Activated T-helper 2 cell treated with anti-CD3 and anti-CD28 coated beads, Interferon-gamma antibody, Interleukin-2, Interleukin-4, amounts not matched to agents 10 μg/mL and 5 μg/mL and 100 μg/mL, durations not matched to agents 14 hours and 24 hours and 36 hours (primary cell): ENCODE measurements at places on chromosomes 13 and 19. TPM values are rescaled to one million over a fixed set of nuclear protein-coding genes. Genes with fewer than 3 reads are reported as not detected.

GRCh38 chr13:76798037-76798436 is 88.2 kb downstream of the KCTD12 start:
- no peaks in the 10 kb centered on the region for H3K4me1 ChIP-seq
- H3K4me3 ChIP-seq: no peak overlapping the region
- no peak for DNase-seq
- H3K27ac ChIP-seq: no peak overlapping the region

DNA sequence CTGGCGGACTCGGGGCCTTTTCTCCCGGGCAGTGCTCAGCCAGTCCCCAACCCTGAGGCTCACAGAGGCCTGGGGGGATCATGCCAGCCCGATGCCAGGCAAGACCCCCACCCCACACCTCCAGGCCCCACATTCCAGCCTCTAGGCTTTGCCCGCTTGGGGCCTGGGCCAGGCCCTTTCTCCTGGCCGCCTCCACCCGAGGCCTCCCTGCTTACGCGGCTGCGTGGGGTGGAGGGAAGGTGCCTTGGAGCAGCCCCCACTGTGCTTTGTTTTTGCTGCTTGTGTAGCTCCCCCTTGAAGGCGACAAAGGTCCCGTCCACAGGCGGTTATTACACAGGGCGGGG is 38.4 kb downstream of the SMIM24 start:
- H3K4me3 ChIP-seq: no peak overlapping the region
- H3K4me1 ChIP-seq: no peaks in the 10 kb centered on the region
- no peak overlapping the region for H3K27ac ChIP-seq

ELSPBP1 gene
- total RNA-seq: not detected in 2 replicates

ZNF560 gene
- total RNA-seq: not detected in 2 replicates

GRCh38 chr13:49374585-49375290 is 69.1 kb downstream of the CAB39L start:
- no peaks in the 10 kb centered on the region for H3K4me1 ChIP-seq
- no peak for DNase-seq
- no peaks in the 10 kb centered on the region for H3K36me3 ChIP-seq
- no peak overlapping the region for H3K4me3 ChIP-seq
- no peaks in the 10 kb centered on the region for H3K27me3 ChIP-seq
- H3K27ac ChIP-seq: no peak overlapping the region

GRCh38 chr13:33403807-33404362 is 118.3 kb upstream of the STARD13 start:
- no peaks in the 10 kb centered on the region for H3K36me3 ChIP-seq
- no peaks in the 10 kb centered on the region for H3K4me1 ChIP-seq
- no peaks in the 10 kb centered on the region for H3K27me3 ChIP-seq
- H3K27ac ChIP-seq: no peak overlapping the region
- no peak overlapping the region for H3K4me3 ChIP-seq
- DNase-seq: no peak

KLK11 gene
- total RNA-seq: not detected in 2 replicates

DNA sequence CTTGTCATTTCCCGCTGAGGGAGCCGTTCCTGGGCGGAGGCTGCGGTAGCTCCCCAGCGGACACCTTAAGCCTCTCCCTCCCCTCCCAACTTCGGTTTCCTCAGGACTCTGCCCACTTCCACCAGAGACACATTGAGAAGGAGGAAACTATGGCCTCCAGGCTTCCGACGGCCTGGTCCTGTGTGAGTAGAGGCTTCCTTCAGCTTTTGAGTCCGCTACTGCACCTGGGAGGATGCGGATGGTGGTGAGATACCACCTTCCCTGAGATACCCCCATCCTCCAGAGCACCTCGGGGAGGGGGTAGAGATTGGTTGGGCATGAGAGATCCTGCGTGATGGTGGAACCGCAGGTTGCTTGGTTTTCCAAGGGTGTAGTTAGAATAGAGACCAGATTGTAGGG is 955 bp downstream of the ZNF274 start:
- H3K27me3 ChIP-seq: no peaks in the 10 kb centered on the region
- H3K27ac ChIP-seq: peak overlapping the region; percentile 94
- peak overlapping the region; percentile 89 for H3K4me3 ChIP-seq
- peaks cover 65% of the 10 kb centered on the region for H3K36me3 ChIP-seq

DNA sequence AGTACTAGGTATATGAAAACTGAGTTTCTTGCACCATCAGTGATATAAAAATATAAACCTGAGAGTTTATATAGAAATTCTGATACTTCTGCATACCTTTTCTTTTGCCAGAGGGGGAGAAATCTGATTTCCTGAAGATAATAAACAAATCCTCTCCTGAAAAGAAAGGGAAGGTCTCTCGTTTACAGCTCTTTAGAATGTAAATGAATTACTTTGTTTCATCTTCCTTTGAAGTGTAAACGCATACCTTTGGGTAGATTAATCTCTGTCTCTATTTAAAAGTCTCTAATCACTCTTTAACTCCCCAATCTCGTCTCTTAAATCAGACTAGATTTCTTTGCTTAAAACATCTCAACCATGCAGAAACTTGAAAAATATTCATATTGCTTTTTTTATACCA is 1092.9 kb downstream of the SLITRK5 start:
- no peak overlapping the region for H3K27ac ChIP-seq
- no peaks in the 10 kb centered on the region for H3K4me1 ChIP-seq
- DNase-seq: no peak
- H3K27me3 ChIP-seq: no peaks in the 10 kb centered on the region

- no peaks in the 10 kb centered on the region for H3K27me3 ChIP-seq
- H3K4me3 ChIP-seq: no peak overlapping the region
- peaks cover 23% of the 10 kb centered on the region for H3K36me3 ChIP-seq
- H3K4me1 ChIP-seq: peaks cover 34% of the 10 kb centered on the region
- no peak overlapping the region for H3K27ac ChIP-seq
Observed at GRCh38 chr13:97459215-97459777, 25.3 kb downstream of the RAP2A start.
